Inflammatory macrophage treated with lipopolysaccharide for 1 hour (primary cell): ENCODE measurements at places on chromosomes 2 and 18.

- DNase-seq: no peak
Measured at GRCh38 chr2:154995361-154995760, 296.9 kb downstream of the KCNJ3 start.

DNA sequence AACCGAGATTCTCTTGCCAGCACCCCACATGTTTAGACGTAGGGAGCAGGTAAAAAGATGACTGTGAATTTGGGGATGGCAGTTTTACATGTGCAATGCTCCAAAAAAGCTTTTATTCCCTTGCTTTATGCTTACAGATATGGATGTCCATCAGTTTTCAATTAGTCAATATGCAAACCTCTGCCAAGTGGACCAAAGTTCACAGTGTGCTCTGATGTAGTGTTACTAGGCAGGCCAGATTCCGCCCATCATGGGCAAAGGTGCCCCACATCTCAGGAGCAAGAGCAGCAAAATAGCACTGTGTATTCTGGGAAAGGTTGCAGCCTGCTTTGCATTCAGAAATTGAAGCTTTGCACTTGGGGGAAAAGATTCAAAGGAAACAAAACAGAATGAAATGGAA, 329.7 kb upstream of the ZEB2 start:
- no peak for DNase-seq

DNA sequence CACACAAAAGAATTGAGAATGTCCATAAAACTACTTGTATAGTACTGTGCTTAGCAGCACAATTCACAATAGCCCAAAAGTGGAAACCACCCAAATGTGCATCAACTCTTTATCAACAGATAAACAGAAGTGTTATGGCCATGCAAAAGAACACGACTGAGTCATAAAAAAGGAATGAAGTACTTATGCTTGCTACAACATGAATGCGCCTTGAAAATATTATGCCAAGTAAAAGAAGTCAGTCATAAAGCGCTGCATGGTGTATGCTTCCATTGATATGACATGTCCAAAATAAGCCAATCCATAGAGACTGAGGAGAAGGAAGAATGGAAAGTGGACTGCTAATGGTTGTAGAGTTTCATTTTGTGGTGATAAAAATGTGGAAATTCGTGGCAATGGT, 12.1 kb upstream of the MAP2 start:
- DNase-seq: no peak

DNA sequence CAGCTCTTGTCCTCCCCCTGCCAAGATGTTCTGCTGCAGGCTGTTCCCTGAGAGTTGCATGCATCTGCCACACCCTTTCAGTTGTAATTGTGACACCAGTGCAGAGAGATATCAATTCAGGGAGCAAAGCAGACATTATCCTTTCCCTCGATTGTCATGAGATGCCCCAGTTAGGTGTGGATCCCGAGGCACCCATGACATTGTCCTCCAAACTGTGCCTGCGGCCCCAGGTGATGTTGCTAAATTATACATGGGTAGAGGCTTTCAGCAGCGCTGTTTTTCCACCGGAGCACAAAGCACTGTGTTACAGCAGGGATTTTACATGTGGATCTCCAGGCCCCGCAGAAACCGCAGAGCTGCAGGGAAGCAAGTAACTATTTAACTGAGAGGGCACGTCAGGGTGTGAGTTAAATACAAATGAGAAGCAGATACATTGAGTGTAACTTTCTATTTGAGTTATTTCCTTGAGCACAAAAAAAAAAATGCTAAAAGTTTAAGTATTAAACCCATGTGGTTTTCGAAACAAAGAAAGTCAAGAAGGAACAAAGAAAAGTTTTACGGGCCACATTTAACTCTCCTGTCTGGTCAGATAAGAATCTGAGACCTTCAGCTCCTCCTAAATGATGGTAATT, 90.3 kb upstream of the BCL2L11 start:
- DNase-seq: no peak

DNA sequence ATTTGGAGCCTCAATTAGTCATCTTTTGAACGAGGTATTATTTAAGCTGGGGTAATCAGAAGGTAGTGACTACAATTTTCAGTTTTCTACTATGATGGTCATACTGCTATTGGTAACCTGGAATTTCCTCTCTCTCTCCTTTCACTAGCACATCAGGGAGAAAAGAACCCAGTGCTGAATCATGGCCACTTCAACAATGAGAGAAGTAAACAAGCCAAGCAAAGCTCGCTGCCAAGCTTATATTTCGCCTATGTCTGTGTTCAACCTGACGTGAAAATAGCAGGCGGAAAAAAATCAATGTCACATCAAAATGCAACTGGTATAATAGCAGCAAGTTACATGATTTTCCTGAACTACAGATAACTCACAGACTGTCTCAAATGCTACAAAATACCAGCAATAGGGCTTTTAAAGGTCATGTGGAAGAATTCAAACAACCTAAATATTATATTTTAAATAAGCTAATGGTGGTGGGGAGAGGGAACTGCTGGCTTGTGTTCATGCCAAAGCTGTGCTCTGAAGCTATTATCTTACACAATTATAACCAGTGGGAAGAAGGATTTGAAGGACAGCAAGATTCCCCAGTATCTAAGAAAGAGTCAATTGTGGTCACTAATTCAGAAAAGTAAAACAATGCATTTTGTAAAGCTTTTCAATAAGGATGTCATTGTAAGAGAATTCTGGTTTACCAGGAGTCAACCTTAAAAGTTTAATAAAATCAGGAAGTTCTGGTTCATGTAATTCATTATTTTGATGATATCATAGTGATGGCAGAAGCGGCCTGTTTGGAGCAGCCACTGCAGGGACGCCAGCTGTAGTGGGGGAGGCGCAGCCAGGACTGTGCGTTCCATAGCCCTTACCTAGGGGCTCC, 38.0 kb downstream of the RNF152 start:
- DNase-seq: no peak

DNA sequence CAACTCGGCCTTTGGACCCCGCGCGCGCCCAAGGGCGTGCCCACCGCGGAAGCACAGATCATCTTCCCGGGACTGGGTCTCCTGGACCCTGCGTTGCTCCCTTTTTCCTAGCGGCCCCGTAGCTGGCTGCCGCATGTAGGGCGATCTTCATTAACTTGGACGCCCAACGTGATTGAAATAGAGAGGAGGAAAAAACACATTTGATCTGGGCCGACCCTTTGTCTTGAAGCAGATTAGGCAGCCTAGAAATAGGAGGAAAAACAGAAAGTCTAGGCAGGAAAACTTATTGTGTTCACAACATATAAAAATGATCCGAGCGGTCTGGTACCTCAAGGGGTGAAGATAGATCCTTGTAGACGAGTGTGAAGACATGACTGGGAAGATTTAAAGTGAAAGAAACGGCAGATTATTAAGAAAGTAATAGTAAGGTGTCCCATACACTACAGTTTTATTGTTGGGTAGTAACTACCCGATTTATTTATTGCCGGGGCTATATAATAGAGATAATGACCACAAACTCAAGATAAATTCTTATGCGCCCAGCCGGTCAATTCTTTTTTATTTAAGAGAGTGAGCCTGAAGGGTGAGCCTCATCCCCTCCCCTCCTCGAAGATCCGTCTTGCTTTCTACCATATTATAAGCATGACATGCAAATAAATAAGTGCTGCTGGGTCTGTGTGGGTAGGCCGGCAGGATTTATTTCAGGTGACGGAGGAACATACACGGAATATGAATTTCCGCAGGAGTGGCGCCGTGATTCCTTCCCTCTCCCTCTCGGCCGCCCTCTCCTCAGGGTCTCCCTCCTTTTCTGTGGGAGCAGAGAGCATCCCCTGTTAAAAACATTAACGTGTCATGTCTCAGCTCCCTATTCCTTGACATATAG, 147.4 kb downstream of the MEIS1 start:
- no peak for DNase-seq

DNA sequence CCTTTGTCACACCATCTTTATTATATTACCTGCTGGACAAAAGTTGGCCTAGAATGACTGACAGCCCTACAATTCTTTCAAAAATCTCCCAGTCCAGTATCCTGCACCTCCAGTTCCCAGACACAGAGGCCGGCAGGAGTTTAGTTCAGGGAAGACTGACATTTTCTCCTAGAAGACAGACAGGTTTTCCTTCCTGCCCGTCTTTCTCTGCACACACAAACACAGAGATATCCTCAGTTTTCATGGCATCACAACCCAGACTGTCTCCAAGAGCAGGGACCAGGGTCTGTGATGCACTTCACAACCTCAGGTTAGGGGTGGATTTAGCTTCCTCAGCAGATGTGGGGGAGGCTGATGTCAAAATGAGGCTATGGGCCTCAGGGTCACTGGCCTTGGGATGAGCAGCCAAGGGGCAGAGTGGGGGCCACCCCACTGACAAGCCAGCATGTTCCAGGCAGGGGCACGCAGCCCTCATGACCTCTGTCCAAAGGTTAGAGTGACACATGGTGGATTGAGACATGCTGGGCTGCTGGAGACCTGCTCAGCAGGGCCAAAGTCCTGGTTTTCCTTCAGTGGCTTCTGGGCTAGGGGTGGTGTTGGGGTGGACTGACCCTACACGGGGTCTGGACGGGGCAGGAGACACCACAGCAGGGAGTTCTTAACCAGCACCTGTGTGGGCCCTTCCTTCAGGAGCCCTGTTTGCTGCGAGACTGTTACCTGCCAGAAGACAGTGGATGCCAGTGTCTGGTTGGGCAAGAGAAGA, 70.5 kb downstream of the SFXN5 start:
- DNase-seq: no peak

DNA sequence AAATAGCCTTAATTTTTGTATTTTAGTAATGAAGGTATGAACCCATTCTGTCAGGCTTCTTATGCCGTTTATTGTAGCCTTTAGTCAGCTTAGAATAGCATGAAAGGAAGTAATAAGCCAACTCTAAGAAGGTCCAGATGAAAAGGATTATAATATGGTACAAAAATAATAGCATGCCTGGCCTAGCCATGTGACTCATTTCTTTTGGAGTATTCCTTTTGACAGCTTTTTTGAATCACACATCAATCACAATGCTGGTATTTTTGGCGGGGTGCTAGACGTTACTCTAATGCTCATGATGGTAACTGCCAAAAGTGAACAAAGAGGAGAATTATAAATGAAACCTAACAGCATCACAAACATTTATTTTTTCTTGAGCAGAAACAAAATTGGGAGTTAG, 19.9 kb downstream of the FMNL2 start:
- no peak for DNase-seq
